Suprapubic skin (tissue), 4 donors: ENCODE measurements at places on chromosomes 7 and 10. TPM values are rescaled to one million over a fixed set of nuclear protein-coding genes. Genes with fewer than 3 reads are reported as not detected.

The CCL24 gene
- total RNA-seq: not detected

The LLCFC1 gene
- total RNA-seq: not detected

The SPDYE2B gene
- total RNA-seq: not detected

The ADAMTS14 gene
- 0.51 TPM for total RNA-seq

DNA sequence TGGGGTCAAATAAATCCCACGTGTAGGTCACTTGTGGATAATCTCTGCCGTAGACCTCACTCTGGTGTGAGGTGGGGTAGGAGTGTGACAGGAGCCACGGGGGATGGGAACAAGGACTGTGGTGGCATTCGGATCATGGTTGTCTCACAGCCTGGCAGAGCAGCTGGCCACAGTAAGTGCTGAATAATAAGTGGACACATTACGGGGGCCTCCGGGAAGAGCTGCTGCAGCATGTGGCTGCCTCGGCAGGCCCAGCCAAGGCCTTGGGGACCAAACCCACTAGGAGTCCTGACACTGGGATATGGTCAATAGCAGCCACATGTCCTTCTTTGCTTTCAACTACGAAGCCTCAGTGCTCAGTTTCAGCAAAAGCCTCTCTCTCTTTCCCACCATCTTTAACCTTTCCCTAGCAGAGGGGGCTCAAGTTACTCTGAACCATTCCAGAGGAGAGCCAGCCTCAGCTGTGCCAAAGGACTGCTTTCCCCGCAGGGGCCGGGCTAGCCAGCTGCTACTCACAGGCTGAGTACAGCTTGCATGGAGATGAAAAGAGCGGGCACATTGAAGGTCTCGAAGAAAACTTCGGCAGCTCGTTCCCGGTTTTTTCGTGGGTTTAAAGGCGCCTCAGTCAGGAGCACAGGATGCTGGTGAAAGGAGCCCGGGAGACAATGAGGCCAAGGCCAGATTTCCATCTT, 17.3 kb downstream of the ACTR1A start:
- no peak overlapping the region for H3K27ac ChIP-seq
- H3K36me3 ChIP-seq: peaks cover 98% of the 10 kb centered on the region
- no peak overlapping the region for H3K4me3 ChIP-seq
- no peak for DNase-seq
- no peaks in the 10 kb centered on the region for H3K27me3 ChIP-seq
- H3K4me1 ChIP-seq: no peaks in the 10 kb centered on the region

GRCh38 chr10:31381766-31382316, 62.8 kb downstream of the ZEB1 start:
- no peak overlapping the region for H3K4me3 ChIP-seq
- no peaks in the 10 kb centered on the region for H3K27me3 ChIP-seq

DNA sequence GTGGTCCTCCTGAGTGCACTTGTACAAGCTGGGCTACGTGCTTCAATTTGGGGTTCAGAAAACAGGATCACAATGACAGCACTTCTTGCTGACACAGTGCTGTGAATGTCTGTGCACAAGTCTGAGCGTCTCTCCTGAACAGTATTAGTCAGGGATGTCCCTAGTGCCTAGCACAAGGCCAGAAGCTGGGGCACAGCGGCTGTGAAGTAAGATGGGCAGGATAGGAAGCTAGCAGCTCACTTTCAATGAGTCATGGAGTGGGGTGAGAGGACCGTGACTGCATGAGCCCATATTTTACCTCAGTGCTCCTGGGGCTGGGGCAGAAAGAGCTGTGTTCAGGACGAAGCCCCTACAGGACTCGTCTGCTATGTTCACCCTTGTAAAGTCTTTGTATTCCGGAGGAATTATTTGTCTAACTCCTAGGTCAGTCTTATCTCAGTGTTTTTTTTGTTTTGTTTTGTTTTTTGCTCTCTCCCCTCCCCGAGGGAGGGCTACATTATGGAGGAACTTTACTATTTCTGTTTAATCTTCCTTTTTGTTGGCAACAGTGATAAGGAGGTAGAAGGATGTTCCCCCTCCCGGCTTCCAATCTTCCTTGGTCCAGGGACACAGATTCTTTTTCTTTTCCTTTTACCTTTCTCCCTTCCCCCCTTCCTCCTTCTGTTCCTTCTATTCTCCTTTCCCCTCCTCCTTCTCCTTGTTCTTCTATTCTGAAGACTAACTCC, 2.8 kb upstream of the LRMDA start:
- peaks cover 52% of the 10 kb centered on the region for H3K4me1 ChIP-seq
- no peak for DNase-seq
- no peaks in the 10 kb centered on the region for H3K36me3 ChIP-seq
- no peak overlapping the region for H3K4me3 ChIP-seq
- H3K27me3 ChIP-seq: no peaks in the 10 kb centered on the region

DNA sequence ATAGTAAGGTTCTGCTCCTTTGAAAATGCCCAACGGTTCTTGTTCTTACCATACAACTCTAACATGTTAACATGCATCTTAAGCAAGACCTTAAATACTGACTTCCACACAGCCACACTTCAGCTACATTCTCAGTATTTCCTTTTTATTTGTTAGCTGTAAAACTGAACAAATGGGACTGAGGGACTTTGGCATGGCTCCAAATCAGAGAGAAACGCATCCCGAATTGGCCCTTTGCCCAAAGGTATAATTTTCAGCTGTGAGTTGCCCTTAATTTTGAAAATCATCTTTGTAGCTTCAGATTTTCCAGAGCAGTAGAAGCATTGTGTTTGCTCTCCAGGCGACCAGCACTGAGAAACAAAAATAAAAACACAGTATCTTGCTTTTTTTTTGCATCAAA, 56.4 kb downstream of the NEUROD6 start:
- no peak overlapping the region for H3K27ac ChIP-seq
- no peak for DNase-seq
- no peaks in the 10 kb centered on the region for H3K27me3 ChIP-seq
- no peaks in the 10 kb centered on the region for H3K4me1 ChIP-seq

DNA sequence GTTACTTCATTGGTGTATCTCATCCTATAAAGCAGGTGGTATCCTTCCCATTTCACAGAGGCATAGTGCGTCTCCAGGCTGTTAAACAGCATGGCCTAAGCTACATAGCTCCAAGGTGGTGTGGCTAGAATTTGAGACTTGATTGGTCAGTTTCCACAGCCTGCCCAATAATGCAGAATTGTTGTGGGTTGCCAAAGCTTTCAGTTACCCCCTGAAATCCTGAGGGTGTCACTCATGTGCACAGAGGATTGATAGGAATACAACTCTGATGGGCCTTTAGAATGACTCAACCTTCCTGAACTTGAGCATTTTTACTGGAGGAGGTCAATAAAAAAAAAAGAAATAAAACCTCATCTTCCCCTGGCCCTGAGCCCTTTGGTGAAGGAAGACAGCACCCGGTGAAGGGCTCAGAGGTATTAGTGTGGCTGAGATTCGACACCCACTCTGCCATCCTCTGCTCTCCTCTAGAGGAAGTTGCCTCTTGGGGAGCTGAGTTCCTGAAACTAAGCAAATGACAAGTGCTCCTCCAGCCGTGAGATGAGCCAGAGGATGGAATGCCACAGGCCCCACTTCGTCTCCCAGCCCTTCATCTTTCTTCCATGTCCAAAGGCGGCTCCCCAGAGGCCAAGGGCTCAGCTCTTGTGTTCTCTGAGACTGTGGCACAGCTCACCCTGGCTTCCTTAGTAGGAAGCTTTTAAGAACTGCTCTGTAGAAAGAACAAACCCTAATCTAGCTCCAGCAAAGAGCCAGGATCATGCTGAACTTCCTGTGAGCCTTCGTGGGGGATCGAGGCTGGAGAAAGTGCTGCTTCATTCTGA, 1.0 kb downstream of the ACSL5 start:
- no peak for DNase-seq
- no peaks in the 10 kb centered on the region for H3K36me3 ChIP-seq
- peaks cover 8% of the 10 kb centered on the region for H3K4me1 ChIP-seq
- H3K4me3 ChIP-seq: peak overlapping the region; percentile 38
- H3K27ac ChIP-seq: peak overlapping the region; percentile 58
- H3K27me3 ChIP-seq: no peaks in the 10 kb centered on the region

DNA sequence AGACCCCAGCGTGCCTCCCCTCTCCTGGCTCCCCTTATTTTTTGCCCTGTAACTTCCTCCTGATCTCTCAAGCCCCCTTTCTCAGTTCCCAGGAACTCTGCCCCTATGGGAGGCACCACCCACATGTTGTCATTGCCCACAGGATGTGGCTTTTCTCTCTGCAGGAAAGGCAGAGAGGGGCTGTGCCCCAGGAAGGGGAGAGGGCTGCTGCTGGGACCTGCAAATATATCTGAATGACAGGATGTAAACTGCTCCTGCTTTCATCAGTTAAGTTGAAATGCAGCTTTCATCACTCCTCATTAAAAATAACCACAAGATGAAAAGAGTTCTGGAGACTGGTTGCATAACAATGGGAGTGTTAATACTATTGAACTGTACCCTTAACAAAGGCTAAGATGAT, 103.3 kb downstream of the CLEC2L start:
- H3K27ac ChIP-seq: no peak overlapping the region
- no peak for DNase-seq
- peaks cover 61% of the 10 kb centered on the region for H3K36me3 ChIP-seq
- no peak overlapping the region for H3K4me3 ChIP-seq

GRCh38 chr10:63697956-63698786, 177.0 kb downstream of the REEP3 start:
- no peaks in the 10 kb centered on the region for H3K27me3 ChIP-seq
- no peak overlapping the region for H3K4me3 ChIP-seq
- H3K36me3 ChIP-seq: no peaks in the 10 kb centered on the region
- DNase-seq: no peak
- H3K4me1 ChIP-seq: peaks cover 29% of the 10 kb centered on the region
- H3K27ac ChIP-seq: no peak overlapping the region

GRCh38 chr7:82617156-82617555, 173.6 kb upstream of the CACNA2D1 start:
- H3K36me3 ChIP-seq: no peaks in the 10 kb centered on the region
- no peak overlapping the region for H3K4me3 ChIP-seq
- H3K27me3 ChIP-seq: no peaks in the 10 kb centered on the region
- DNase-seq: no peak
- no peaks in the 10 kb centered on the region for H3K4me1 ChIP-seq

DNA sequence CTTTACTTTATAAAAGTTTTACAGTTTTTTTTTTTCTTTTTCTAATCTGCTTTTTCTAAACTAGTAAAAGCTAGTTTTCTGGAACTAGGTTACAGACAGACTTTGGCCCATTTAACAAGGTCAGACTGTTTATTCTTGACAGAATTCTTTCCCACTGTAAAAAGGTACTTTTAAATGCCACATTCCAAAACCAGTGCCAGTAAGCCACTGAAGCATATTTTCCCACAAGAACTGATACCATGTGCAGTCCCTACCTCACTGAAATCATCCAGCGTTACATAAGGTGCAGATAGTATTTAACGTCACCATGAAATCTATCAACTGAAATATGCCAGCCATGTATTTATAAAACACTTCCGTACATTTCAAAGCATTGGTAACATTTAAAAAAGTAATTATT, 121.6 kb downstream of the CDK6 start:
- H3K27me3 ChIP-seq: no peaks in the 10 kb centered on the region
- H3K27ac ChIP-seq: no peak overlapping the region
- H3K4me3 ChIP-seq: no peak overlapping the region
- no peak for DNase-seq
- peaks cover 12% of the 10 kb centered on the region for H3K4me1 ChIP-seq

DNA sequence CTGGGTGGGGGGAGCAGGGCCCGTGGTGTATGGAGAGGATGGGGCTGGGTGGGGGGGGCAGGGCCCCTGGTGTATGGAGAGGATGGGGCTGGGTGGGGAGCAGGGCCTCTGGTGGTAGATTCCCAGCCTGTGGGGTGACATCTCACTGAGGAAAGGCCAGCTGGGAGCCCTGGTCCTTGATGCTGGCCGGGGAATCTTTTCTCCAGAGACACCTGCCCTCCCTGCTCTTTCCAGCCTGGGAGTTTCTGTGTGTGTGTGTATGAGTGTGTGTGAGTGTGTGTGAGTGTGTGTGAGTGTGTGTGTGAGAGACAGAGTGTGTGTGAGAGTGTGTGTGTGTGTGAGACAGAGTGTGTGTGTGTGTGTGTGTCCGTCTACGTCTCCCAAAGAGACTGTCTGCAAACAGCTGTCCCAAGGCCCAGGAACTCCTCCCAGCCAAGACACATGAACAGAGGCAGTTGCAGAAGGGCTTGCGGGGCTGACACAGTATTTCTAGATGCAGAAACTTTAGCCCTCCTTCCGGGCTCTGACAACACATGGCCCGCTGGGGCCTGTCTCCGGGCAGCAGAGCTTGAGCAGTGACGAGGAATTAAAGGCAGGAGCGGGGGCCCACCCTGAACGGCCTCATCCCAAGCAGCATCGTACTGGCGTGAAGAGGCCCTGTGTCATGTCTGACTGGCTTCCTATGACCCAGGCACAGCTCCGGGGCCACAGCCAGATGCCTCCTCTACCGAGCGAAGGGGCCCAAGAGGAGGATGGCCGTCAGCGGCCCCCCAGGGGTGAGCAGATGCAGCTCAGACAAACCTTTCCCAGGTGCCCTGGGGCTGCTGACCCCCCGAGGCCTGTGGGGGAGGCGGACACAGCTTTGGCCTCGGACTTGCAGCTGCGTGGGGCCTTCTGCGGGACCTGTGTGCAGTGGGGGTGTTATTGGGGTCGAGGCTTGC, 24.3 kb downstream of the FAM20C start:
- DNase-seq: no peak
- peaks cover 11% of the 10 kb centered on the region for H3K36me3 ChIP-seq
- no peak overlapping the region for H3K4me3 ChIP-seq
- no peaks in the 10 kb centered on the region for H3K27me3 ChIP-seq
- peaks cover 9% of the 10 kb centered on the region for H3K4me1 ChIP-seq

GRCh38 chr7:138304071-138304320, 156.1 kb upstream of the TRIM24 start:
- H3K27me3 ChIP-seq: no peaks in the 10 kb centered on the region
- H3K27ac ChIP-seq: no peak overlapping the region
- H3K4me1 ChIP-seq: no peaks in the 10 kb centered on the region
- no peak overlapping the region for H3K4me3 ChIP-seq

DNA sequence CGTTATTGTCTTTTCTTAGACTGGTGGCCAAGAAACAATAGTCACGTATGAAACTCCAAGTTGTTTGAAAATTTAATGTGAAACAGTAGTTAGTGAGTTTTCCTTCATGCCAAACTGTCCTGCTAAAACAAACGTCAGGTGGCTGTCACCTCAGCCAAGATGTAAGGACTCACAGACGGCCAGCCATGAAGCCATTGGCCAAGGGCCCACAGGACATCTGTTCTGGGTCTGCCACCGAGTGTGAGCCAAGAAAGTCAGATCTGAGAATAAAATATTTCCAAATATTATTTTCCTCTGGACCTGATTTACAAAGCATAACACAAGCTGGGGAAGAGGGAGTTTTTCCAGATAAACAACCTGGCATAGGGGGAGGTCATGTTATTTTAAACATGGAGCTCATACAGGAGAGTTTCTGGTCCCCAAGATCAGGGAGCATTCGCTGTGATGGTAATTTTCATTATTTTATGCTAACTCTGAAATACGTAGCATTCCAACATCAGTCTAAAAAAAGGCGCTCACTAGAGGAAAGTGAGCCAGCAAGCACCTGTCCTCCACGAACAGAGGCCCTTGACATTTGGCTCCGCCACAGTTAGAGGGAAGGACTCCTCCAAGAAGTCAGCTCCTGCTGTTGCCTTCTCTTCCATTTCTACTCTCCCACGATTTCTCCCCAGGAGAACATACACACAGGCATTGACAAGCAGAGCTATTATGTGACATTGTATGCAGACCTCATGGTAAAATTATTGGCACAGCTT, 38.9 kb upstream of the LANCL2 start:
- no peak overlapping the region for H3K27ac ChIP-seq
- no peaks in the 10 kb centered on the region for H3K27me3 ChIP-seq
- no peaks in the 10 kb centered on the region for H3K36me3 ChIP-seq

- DNase-seq: no peak
- peaks cover 11% of the 10 kb centered on the region for H3K4me1 ChIP-seq
- H3K4me3 ChIP-seq: no peak overlapping the region
- no peaks in the 10 kb centered on the region for H3K27me3 ChIP-seq
- no peak overlapping the region for H3K27ac ChIP-seq
Observed at GRCh38 chr10:102704915-102705314, 9.3 kb downstream of the ARL3 start.
